ENCODE measurements at places on chromosomes 12 and 14.

GRCh38 chr14:103727313-103727980 lies 11.8 kb downstream of the ZFYVE21 start:
- DNase-seq, result peak; percentile 84

- no peak for DNase-seq
Measured at GRCh38 chr12:54603173-54603814, 14.8 kb upstream of the PPP1R1A start.

DNA sequence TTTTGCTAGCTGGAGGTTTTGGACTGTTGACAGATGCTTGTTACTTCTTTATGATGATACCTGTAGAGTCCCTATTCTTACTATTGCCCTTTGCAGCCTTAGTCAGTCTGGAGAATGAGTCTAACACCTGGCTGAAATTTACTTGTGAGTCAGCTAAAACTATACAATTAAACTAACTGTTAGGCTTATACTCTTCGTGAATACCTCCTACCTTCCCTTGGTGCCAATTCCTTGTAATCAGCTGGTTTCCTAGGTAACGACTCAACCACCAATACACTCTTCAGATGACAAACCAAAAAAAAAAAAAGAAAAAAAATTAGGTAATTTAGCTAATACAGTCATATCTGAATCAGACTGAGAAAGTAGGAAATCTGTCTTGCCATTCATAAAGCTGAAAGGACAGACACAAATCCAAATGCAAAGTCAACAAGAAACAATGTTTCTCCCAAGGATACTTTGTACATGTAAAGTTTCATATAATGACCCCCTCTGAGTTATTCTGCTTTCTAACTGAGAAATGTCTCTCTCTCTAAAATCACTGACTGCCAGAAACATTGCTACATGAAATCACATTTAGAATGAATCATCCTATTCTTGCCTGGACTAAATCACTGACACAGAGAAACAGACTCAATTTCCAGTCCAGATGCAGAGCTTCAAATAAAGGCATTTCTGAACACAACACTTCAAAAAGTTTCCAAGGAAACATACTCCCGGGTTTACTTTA lies 56.5 kb upstream of the CDKL1 start:
- DNase-seq, result no peak

DNA sequence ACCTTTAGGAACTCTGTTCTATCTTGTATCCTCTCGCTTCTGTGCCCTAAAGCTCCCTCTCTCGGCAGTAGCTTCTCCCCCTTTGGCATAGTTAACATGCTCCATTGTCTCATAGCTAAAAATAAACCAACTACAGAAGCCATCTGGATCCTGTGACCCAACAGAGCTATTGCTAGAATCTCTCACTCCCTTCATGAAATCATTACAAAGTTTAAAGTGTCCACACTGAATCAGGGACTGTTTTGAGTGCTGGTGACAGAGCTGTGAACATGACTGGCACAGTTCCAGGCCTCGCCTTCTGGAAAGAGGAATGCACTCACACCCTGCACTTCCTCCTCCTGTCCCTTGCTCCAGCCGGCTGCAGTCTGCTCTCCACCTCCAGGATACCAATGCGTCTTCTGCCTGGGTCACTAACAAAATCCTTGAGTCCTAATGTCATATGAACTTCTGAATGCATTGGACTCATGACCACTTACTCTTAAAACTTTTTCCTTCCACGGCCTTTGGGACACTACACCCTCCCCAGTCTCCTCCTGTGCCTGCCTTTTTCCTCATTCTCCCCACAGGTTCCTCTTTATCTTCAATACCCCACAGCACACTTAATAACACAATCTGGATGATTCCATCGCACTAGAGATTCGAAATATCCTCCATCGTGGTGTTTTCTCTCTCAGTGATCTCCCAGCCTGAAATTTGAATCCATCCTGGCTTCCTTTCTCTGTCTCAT lies 13.2 kb downstream of the PLBD1 start:
- DNase-seq, result peak; percentile 92

GRCh38 chr14:26124896-26125438 lies 472.9 kb downstream of the NOVA1 start:
- DNase-seq, result no peak

DNA sequence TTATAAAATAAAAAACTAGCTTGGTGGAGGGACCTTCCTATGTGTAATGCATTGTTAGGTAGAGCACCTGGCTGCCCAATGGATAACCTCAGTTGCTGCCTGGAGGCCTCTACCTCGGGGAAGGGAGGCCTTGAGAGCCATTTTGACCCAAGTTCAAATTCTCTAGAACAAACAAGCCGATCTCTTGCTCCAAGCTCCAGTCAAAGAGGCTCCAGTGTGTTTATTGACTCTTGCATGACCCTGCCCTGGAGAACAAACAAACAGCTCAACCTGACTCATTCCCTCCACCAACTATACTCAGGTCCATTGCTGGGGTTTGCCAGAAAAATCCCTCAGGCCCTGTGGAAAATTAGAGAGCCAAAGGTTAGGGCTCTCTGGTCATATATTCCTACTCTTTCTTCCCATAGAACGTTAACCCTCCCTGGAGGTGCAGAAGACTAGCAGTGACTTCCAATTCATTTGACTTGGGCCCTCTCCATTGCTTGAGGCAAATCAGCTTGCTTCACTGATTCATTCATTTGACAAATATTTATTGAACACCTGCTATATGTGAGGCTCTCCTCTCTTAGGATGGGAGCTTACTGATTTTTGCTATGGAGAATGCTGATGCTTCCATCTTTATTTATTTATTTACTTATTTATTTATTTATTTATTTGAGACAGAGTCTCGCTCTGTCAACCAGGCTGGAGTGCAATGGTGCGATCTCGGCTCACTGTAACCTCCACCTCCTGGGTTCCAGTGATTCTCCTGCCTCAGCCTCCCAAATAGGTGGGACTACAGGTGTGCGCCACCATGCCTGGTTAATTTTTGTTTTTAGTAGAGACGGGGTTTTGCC lies 73.7 kb upstream of the CISTR start:
- DNase-seq, result no peak

GRCh38 chr14:58977366-58977765 lies 211.1 kb upstream of the DAAM1 start:
- no peak for DNase-seq

DNA sequence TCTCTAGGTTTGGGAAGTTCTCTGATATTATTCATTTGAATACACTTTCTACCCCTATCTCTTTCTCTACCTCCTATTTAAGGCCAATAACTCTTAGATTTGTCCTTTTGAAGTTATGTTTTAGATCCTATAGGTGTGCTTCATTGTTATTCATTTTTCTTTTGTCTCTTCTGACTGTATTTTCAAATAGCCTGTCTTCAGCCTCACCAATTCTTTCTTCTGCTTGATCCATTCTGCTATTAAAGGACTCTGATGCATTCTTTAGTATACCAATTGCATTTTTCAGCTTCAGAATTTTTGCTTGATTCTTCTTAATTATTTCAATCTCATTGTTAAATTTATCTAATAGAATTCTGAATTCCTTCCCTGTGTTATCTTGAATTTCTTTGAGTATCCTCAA lies 199.2 kb downstream of the CRADD start:
- no peak for DNase-seq

- no peak for DNase-seq
Measured at GRCh38 chr14:53764846-53765245, 191.8 kb downstream of the BMP4 start.

GRCh38 chr12:131133015-131133905 lies 179.6 kb downstream of the ADGRD1 start:
- no peak for DNase-seq

- no peak for DNase-seq
Measured at GRCh38 chr12:30630076-30630978, 65.3 kb downstream of the IPO8 start.

GRCh38 chr12:57225680-57226210 lies 3.8 kb upstream of the SHMT2 start:
- no peak for DNase-seq

GRCh38 chr14:67343601-67344230 lies 15.9 kb downstream of the ATP6V1D start:
- DNase-seq, result no peak

Measured in upper lobe of right lung (tissue), 1 donor.